Motor neuron (in vitro differentiated cells): ENCODE measurements at places on chromosomes 1 and 21. TPM values are rescaled to one million over a fixed set of nuclear protein-coding genes. Genes with fewer than 3 reads are reported as not detected.

LRRN2 gene
- total RNA-seq = 3.4 and 3.5 TPM in 2 replicates

KLHDC8A gene
- total RNA-seq = 16.8 and 27.1 TPM in 2 replicates

NADK gene
- 40.9 and 41.5 TPM in 2 replicates for total RNA-seq

KCNJ15 gene
- not detected in 2 replicates for total RNA-seq

DNA sequence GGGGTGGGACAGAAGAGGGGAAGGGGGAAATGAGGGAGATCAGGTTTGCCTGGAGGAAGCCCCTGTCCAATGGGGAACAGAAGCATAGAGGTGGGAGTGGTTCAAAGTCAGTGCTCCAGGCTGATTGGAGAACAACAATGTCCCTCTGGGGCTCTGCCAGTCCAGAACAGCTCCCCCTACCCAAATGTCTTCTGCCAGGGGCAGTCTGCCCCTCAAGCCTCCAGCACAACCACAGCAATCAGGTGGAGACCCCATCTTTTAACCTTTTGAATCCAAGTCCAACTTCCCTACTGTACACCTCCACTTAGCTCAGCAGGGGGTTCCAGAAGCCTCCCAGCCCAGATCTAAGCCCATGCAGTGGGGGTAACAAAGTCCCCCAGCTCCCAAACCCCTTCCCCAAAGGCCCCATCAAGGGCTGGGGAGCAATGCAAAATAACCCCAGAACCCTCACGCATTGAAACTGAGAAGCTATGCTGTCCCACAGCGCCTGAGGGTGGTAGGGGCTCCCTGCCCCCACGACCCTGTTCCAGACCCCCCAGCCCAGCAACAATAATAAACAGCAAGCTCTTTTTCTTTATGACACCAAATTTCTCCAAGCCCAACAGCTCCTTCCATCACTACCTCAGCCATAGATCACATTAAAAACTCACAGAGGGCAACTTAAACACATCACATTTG, 3.3 kb downstream of the AHDC1 start:
- ATAC-seq = peak; percentile 8

- ATAC-seq = no peak
These were observed 44.4 kb upstream of the HAO2 start for GRCh38 chr1:119324198-119324597.

DNA sequence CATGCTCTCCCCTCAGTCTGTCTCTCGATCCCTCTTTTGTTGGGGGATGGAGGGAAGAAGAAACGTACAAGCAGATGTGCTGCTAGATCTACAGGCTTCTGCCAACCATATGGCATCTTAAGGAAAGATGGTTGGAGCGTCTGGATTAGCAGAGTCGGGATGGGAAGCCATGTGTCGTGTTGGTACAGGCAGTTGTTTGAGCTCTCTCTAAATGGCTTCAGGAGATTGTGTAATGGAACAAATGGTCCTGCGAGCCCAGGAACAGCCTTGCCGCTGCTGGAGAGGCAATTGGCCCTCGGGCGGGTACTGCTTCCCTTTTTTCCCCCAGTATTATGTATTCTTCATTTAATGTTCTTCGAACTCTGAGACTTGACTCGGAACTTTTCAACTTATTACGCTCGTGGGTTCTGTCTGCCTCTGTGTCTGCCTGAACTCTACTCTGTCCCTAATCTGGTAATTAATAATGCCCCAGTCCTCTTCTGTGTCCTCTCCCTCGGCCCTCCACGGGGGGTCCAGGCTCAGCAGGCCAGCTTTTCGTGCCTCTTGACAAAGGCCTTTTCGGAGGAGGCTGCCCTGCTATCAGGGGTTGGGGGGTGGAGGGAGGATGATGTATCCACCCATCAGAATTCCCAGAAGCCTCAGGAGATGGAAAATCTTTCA, 215.3 kb downstream of the SDCCAG8 start:
- peak; percentile 16 for ATAC-seq

DNA sequence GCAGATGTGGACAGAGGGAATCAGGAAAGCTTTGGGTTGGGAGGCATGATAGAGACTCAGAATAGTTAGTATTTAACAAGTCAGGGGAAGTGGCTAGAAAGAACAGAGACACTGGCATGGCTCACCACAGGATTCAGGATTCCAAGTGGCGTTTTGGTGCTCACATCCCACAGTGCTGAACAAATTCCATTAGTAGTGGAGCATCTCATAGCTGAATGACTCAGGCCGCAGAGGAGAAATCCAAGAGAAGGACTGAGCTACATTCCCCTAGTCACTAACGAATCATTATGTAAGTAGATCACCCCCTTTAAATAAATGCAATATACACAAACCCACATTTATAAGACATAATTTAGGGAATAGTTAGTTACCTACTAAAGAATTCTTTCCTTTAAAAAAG, 5.0 kb upstream of the KCNJ9 start:
- ATAC-seq = no peak
